SJSA1 (cell line): ENCODE measurements at places on chromosomes 2 and 18. TPM values are rescaled to one million over a fixed set of nuclear protein-coding genes. Genes with fewer than 3 reads are reported as not detected.

- no peaks in the 10 kb centered on the region for H3K36me3 ChIP-seq
- H3K27me3 ChIP-seq: no peaks in the 10 kb centered on the region
- no peaks in the 10 kb centered on the region for H3K4me1 ChIP-seq
- no peak overlapping the region for H3K27ac ChIP-seq
- no peak for DNase-seq
Observed at GRCh38 chr2:220871909-220872308, 700.2 kb downstream of the EPHA4 start.

OSR1 gene
- total RNA-seq: 1.9 and 2.2 TPM in 2 replicates

GRHL1 gene
- total RNA-seq: 1.3 and 2.3 TPM in 2 replicates

- no peaks in the 10 kb centered on the region for H3K27me3 ChIP-seq
- H3K36me3 ChIP-seq: no peaks in the 10 kb centered on the region
- H3K4me1 ChIP-seq: no peaks in the 10 kb centered on the region
- no peak overlapping the region for H3K27ac ChIP-seq
- H3K4me3 ChIP-seq: no peak overlapping the region
- no peak for DNase-seq
Observed at GRCh38 chr18:31562726-31563125, 29.0 kb upstream of the TTR start.

- no peak for DNase-seq
- H3K36me3 ChIP-seq: no peaks in the 10 kb centered on the region
- H3K4me1 ChIP-seq: peaks cover 7% of the 10 kb centered on the region
- H3K27me3 ChIP-seq: peaks cover 13% of the 10 kb centered on the region
- H3K4me3 ChIP-seq: no peak overlapping the region
- H3K27ac ChIP-seq: no peak overlapping the region
Observed at GRCh38 chr2:205930209-205930608, 155.8 kb downstream of the INO80D start.

DNA sequence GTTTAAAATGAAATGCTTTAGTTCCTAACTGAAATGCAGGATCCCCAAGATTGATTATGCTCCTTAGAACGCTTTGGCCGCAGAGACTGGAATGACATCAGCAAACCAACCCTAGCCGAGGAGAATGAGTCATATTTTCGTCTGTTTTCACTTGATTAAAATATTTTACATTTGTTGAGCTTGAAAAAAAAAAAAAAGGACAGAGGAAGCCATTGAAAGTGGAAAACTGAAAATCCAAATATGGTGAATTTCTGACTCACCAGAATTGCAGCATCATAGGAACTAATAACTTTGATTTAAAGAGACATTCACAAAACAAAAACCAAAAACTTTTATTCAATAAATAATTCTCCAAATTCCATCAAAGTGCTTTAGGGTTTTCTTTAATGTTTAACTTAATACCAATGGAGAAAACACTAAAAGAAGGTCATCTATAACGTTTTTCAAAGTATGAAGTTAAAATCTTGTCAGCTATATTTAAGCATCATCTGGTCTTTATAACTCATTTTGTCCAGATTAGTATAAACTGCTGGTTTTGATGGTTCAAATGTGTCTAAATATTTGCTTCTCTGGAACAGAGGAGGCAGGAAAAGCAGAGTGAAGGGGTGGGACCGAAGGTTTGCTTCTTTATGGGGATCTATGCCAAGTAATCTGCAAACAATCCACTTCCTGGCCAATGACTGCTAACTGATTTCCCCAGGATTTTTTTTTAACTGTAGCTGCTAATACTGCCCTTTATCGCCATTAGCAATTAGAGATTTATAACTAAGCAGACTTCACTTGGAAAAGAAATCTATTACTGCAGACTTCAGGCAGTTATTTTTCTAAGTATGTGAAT lies 30.9 kb upstream of the COL5A2 start:
- H3K27me3 ChIP-seq: no peaks in the 10 kb centered on the region
- H3K27ac ChIP-seq: peak overlapping the region; percentile 97
- peak; percentile 96 for DNase-seq
- no peak overlapping the region for H3K4me3 ChIP-seq
- H3K36me3 ChIP-seq: no peaks in the 10 kb centered on the region

DNA sequence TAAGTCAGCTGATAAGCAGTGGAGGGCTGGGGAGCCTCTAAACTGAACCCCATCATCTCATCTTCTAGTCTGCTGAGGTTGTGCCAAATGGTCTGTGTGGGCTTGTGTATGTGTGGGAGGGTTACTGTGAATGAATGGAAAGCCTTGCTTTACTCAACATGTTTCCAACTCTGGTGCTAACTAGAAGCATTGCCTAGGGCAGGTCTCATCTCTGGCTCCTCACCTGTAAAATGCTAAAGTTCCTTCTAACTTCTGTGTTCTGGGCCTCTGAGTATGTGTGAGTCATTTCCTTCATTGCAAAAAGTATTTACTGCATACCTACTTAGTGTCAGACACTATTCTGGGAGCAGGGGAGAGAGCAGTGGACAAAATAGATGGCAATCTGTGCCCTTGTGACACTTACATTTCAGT lies 1.3 kb downstream of the LIPG start:
- H3K4me3 ChIP-seq: no peak overlapping the region
- peaks cover 33% of the 10 kb centered on the region for H3K4me1 ChIP-seq
- peak; percentile 20 for DNase-seq
- no peaks in the 10 kb centered on the region for H3K36me3 ChIP-seq

- no peaks in the 10 kb centered on the region for H3K4me1 ChIP-seq
- no peak for DNase-seq
- H3K4me3 ChIP-seq: no peak overlapping the region
Observed at GRCh38 chr2:191152482-191153240, 1.9 kb upstream of the STAT4 start.

GRCh38 chr2:13308989-13309388 lies 592.3 kb downstream of the TRIB2 start:
- H3K27me3 ChIP-seq: no peaks in the 10 kb centered on the region
- no peaks in the 10 kb centered on the region for H3K36me3 ChIP-seq
- H3K4me1 ChIP-seq: no peaks in the 10 kb centered on the region
- no peak overlapping the region for H3K27ac ChIP-seq

GRB14 gene
- not detected in 2 replicates for total RNA-seq

DNA sequence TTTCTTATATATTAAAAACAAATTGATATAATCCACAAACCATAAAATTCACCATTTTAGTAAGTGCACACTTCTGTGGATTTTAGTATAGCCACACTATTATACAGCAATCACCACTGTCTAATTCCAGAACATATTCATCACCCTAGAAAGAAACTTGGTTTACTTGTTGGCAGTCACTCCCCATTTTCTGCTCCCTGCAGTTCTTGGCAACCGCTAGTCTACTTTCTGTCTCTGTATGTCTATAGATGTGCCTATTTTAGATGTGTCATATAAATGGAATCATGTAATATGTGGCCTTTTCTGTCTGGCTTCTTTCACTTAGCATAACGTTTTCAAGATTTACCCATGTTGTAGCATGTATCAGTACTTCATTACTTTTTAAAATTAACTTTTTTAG lies 5.7 kb downstream of the CKAP2L start:
- peaks cover 93% of the 10 kb centered on the region for H3K36me3 ChIP-seq
- H3K4me3 ChIP-seq: no peak overlapping the region
- H3K4me1 ChIP-seq: peaks cover 13% of the 10 kb centered on the region
- no peaks in the 10 kb centered on the region for H3K27me3 ChIP-seq
- H3K27ac ChIP-seq: no peak overlapping the region

DNA sequence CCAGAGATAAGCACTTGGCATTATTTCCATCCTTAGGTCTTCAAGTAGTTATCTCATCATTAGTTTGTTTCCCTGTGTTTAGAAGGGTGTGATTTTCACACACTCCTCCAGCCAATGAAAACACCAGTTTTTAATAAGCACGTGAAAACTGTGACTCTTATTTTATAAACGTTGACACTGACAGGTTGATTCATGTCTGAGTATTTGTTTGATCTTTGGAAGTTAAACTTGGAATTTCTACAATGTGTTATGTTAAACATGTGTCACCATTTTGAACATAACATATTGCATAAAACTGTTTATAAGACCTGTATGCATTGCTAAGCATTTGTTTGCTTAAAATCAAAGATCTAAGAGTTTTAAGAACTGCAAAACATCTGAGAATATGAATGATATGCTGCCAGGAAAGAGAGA lies 27.6 kb downstream of the SLC40A1 start:
- DNase-seq: no peak
- no peaks in the 10 kb centered on the region for H3K36me3 ChIP-seq
- H3K4me3 ChIP-seq: no peak overlapping the region
- peaks cover 15% of the 10 kb centered on the region; the same call in 1 of the 2 replicates for H3K27me3 ChIP-seq
- no peaks in the 10 kb centered on the region for H3K4me1 ChIP-seq
- no peak overlapping the region for H3K27ac ChIP-seq

GRCh38 chr18:363301-364085 lies 95.6 kb upstream of the THOC1 start:
- peaks cover 65% of the 10 kb centered on the region for H3K4me1 ChIP-seq
- peak overlapping the region; percentile 93 for H3K27ac ChIP-seq
- no peaks in the 10 kb centered on the region for H3K36me3 ChIP-seq
- no peak for DNase-seq

DNA sequence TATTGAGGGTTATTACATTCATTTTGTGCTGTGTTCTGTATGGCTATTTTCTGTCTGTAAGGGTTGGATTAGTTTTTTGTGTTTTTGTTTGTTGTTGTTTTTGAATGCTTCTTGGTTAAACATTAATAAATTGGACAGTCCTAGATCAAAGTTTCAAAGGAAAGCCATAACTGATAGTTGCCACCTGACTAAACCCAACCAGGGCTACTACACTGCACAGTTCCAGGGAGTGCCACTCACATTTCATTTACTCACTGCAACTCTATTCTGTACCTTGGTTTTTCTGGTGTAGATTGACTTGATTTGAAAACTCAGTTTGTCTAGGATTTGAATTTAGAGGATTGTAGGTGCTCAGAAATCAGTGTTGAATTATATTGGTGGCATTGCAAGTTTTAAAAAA lies 6.4 kb downstream of the MYL12B start:
- H3K27ac ChIP-seq: no peak overlapping the region
- H3K4me3 ChIP-seq: no peak overlapping the region
- H3K36me3 ChIP-seq: peaks cover 73% of the 10 kb centered on the region
- H3K27me3 ChIP-seq: no peaks in the 10 kb centered on the region
- no peak for DNase-seq
- peaks cover 56% of the 10 kb centered on the region for H3K4me1 ChIP-seq

HOXD13 gene
- total RNA-seq: 0.06 and 0.50 TPM in 2 replicates

LINC00305 gene
- not detected in 2 replicates for total RNA-seq

GRCh38 chr2:237791977-237792727 lies 6.4 kb upstream of the RBM44 start:
- no peak overlapping the region for H3K4me3 ChIP-seq
- H3K27ac ChIP-seq: no peak overlapping the region
- peaks cover 5% of the 10 kb centered on the region; the same call in 1 of the 2 replicates for H3K4me1 ChIP-seq
- no peak for DNase-seq
- H3K36me3 ChIP-seq: no peaks in the 10 kb centered on the region

SIGLEC15 gene
- 0.06 and 0.68 TPM in 2 replicates for total RNA-seq

- no peaks in the 10 kb centered on the region for H3K27me3 ChIP-seq
- no peak for DNase-seq
- no peak overlapping the region for H3K27ac ChIP-seq
- no peaks in the 10 kb centered on the region for H3K4me1 ChIP-seq
- no peak overlapping the region for H3K4me3 ChIP-seq
Observed at GRCh38 chr2:195270466-195271039, 386.5 kb upstream of the SLC39A10 start.

DNA sequence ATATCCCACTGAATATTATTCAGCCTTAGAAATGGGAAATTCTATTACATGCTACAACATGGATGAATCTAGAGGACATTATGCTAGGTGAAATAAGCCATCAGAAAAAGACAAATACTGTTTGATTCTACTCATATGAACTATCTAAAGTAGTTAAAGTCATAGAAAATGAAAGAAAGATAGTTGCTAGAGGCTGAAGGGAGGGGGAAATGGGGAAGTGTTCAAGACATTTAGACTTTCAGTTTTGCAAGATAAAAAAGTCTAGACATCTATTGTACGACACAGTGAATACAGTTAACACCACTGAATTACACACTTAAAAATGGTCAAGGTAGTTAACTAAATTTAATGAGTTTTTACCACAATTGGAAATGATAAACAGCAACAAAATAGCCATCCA lies 835.9 kb upstream of the CHAC2 start:
- no peak for DNase-seq
- H3K27me3 ChIP-seq: no peaks in the 10 kb centered on the region
- no peaks in the 10 kb centered on the region for H3K4me1 ChIP-seq
- no peak overlapping the region for H3K4me3 ChIP-seq
- no peaks in the 10 kb centered on the region for H3K36me3 ChIP-seq

SLC23A3 gene
- 0.13 TPM in 1 of 2 replicates, not detected in the other for total RNA-seq

DNA sequence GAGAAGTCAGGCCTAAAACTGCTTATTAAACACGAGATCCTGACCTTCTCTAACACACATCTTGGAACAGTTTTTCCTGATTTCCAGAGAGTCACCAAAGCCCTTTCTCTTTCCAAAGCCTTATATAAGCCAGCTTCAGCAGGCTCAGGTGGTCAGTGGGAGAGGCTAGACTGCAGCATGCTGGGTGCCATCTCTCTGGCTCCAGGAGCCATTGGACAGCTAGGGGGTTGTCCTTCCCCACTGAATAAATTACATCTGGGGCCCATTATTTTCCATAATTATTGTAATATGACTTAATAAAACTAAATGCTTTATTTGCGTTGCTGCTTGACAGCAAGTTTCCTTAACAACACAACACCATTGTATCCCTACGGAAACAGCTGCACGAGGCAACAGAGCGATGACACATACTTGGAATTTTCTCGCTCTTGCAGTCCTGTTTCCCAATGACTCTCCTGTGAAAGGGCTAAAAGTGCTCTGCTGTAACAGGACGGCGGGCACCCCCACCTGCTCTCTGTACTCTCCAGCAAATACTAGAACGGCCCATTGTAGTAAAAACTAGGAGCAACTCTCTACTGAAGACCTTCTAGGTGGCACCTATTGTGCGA lies 160.6 kb downstream of the RNF144A start:
- no peaks in the 10 kb centered on the region; the same call in 1 of the 2 replicates for H3K27me3 ChIP-seq
- no peak overlapping the region for H3K27ac ChIP-seq
- H3K4me3 ChIP-seq: no peak overlapping the region
- H3K4me1 ChIP-seq: no peaks in the 10 kb centered on the region
- no peaks in the 10 kb centered on the region for H3K36me3 ChIP-seq

SPC25 gene
- 53.0 and 64.8 TPM in 2 replicates for total RNA-seq

GRCh38 chr2:55061523-55062344 lies 11.5 kb upstream of the RTN4 start:
- DNase-seq: no peak
- no peaks in the 10 kb centered on the region for H3K36me3 ChIP-seq
- H3K27me3 ChIP-seq: no peaks in the 10 kb centered on the region
- H3K4me3 ChIP-seq: no peak overlapping the region
- no peak overlapping the region for H3K27ac ChIP-seq
- no peaks in the 10 kb centered on the region for H3K4me1 ChIP-seq

- H3K27me3 ChIP-seq: no peaks in the 10 kb centered on the region
- no peak for DNase-seq
- H3K4me1 ChIP-seq: no peaks in the 10 kb centered on the region
- no peak overlapping the region for H3K4me3 ChIP-seq
Observed at GRCh38 chr2:83112858-83113257, 1346.2 kb downstream of the SUCLG1 start.

- no peak for DNase-seq
- H3K27me3 ChIP-seq: no peaks in the 10 kb centered on the region
- H3K27ac ChIP-seq: no peak overlapping the region
- H3K4me1 ChIP-seq: no peaks in the 10 kb centered on the region
- no peak overlapping the region for H3K4me3 ChIP-seq
Observed at GRCh38 chr2:22788749-22789327, 596.1 kb upstream of the KLHL29 start.
